ENCODE measurements at places on chromosomes 3 and 15.

- DNase-seq = no peak
Measured at GRCh38 chr3:151675858-151676615, 57.7 kb upstream of the AADACL2 start.

- DNase-seq = peak; percentile 11
Measured at GRCh38 chr3:184260724-184261269, 556 bp downstream of the CAMK2N2 start.

DNA sequence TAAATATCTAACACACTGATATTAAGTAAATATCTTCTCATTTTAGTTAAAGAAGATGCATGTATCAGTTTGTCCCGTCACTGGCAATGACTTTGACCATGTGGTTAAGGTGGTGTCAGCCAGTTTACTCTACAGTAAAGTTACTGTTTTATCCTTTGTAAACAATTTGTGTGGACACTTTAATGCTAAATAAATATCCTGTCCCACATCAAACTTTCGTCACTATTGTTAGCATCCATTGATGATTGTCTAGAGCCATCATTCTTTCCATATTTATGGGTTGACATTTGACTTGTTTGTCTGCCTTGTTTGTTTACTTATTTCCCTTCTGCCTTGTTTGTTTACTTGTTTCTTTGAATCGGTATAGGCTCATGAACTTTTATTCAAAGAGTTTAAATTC lies 11.0 kb upstream of the GPD1L start:
- no peak for DNase-seq

DNA sequence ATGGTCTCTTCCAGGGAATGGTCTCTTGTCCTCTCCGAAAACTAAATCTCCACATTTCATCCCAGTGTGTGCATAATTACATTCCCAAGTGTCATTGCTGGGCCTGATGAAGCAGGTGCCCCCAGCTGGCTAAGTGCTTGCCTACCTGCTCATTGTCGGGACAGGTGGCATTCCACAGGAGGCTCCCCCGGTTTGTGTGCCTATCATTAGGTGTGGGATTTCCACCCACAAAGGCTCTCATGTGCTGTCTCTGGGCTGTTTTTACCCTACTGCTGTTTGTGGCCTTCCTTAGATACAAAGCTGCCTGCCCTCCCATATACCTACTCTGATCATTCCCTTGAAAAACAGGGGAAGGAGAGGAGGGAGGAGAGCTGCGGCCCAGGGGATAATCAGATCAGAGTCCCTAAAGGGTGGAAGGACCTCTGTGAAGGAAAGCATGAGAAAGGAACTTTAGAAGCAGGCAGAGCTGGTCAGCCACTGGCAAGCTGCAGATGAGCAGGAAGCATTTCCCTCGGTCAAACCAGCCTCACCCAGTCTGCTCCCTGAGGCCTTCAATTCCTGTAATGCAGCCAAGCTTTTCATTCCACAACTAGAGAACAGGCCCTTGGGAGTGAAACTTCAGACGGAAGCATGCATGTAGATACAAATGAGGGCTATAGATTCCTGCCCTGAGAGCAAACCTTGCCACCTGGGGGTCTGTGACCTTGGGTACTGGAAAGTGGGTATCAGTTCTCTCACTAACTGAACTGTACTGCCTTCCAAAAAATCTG lies 60.7 kb upstream of the HEG1 start:
- no peak for DNase-seq

DNA sequence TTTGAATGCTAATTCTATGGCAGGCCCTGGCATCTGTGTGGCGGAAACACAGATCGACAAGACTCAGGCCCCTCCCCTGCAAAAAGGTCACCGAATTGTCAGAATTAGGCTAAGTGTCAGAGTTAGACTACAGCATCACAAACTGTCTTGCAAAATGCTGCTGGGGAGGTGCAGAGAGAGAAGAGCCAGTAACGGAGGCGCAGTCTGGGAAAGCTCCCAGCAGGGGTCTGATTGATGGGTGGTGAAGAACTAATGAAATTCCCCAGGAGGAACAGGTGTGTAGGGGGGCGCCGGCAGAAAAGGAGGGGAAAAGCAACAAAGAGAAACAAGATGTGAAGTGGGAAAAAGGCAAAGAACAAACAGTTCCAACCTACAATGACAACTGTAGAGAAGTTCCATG lies 72.7 kb upstream of the TAMM41 start:
- DNase-seq = no peak

DNA sequence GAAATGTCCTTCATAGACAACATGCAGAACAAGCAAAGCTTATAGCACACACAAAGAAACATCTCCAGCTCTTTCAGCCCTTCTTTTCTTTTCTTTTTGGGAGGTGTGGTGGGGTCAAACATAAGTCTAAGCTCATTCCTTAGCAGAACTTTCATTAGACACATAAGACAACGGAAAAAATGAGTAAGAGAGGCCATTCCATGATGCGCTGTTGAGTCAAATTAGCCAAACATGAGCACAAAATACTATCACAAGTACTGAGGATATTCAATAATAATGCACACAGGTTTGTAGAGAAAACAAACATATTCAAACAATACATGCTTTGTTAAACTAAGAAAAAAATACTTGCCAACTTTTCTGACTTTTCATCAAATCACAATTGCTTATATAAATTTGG lies 83.0 kb downstream of the PLOD2 start:
- DNase-seq = no peak

- DNase-seq = no peak
Measured at GRCh38 chr15:47203993-47204392, 513.3 kb upstream of the SEMA6D start.

DNA sequence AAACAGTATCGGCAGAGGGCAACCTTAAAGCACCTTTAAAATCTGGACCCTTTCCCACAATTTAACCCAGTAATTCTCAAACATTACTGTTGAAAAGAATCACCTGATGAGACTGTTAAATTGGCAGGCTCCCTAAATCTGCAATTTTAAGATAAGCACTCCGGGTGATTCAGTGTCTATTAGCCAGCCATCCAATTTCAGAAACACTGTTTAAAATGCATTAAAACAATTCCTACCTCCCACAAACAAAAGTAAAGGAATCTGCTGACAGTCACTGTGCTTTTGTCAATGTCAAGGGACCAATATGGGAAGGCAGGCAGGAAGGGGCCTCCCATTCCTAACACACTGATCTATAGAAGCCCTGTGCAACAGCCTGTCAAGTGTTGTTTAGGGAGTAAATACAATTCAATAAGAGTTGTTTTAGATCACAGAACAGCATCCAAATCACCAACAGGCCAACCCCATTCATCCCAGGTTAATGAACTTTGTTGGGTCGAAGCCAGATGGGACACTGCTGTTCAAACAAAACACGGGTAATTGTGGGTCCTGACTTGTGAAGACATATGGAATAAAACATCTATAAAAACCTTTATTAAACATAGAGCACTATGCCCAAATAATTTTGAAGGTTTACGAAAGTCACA lies 21.4 kb downstream of the SIAH2 start:
- DNase-seq = peak; percentile 4

- no peak for DNase-seq
Measured at GRCh38 chr3:45215466-45215865, 10.6 kb downstream of the TMEM158 start.

GRCh38 chr3:74331711-74332110 lies 282.7 kb downstream of the CNTN3 start:
- DNase-seq = no peak

GRCh38 chr3:57078344-57078634 lies 17.8 kb downstream of the SPATA12 start:
- peak; percentile 39 for DNase-seq

DNA sequence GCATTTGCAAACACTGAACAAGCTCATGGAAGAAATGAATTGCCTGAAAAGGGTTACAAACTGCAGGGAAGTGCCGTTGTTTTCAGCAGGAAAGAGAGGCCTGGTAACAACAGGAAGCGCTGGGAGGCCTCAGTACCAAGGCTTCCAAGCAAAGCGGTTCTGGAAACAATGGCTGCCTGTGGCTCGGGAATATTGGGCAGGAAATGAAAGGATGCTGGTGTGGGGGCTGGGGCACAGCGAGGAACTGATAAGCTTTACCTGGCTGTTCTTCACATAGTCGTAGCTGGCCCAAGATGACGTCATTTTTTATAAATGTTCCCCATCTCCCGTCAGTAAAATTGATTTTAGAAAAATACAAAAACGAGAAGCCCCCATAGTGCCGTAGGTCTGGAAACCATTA lies 55.9 kb downstream of the ARHGAP31 start:
- no peak for DNase-seq

DNA sequence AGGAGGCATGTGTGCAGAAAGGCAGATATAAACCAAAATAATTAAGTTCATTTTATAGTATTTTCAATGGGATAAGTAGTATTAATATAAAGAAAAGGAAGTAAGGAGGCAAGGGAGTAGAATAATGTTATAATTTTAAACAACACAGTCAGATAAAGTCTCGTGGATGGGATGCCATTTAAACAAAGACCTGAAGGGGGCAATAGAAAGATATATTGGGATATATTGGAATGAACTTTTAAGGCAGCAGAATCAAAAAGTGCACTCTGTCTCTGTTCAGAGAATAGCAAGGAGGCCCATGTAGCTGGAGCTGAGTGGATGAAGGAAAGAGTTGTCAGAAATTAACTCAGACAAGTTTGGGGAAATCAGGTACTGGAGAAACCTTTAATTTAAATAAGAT lies 158.7 kb downstream of the CGGBP1 start:
- DNase-seq = no peak

GRCh38 chr3:46094506-46094905 lies 67.2 kb upstream of the XCR1 start:
- DNase-seq = no peak

DNA sequence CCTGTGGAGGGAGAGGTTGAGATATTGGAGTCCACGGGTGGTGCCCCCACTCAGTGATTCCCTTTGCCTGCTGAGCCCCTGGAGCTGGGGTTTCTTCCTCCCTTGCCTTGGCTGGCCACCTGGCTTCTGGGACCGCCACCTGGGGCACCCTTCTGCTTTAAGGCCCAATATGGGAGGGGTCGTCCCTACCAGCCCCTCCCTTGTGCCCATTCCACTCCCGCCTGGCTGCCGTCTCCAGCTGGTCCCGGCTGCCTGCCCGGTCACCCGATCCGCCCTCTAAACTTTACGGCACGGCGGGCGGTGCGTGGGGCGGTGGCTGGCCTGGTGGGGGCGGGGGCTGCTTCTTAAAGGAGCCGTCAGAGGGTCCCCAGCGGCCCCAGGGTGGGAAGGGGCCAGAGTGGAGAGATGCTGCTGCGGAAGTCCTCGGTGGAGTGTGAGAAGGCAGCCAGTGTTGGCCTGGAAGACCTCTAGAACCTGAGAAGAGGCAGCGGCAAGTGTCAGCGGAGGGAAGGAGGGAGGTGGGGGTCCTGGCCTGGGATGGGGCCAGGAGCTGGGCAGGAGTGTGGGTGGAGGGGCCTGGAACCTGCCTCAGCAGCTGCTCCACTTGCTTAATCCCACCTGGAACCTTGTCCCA lies 1.6 kb upstream of the SEMA3B start:
- DNase-seq = no peak

- no peak for DNase-seq
Measured at GRCh38 chr15:57890351-57890750, 175.2 kb downstream of the ALDH1A2 start.

GRCh38 chr3:128188956-128189355 lies 35.7 kb downstream of the EEFSEC start:
- DNase-seq = no peak

GRCh38 chr3:67691207-67691606 lies 36.8 kb upstream of the SUCLG2 start:
- DNase-seq = no peak

DNA sequence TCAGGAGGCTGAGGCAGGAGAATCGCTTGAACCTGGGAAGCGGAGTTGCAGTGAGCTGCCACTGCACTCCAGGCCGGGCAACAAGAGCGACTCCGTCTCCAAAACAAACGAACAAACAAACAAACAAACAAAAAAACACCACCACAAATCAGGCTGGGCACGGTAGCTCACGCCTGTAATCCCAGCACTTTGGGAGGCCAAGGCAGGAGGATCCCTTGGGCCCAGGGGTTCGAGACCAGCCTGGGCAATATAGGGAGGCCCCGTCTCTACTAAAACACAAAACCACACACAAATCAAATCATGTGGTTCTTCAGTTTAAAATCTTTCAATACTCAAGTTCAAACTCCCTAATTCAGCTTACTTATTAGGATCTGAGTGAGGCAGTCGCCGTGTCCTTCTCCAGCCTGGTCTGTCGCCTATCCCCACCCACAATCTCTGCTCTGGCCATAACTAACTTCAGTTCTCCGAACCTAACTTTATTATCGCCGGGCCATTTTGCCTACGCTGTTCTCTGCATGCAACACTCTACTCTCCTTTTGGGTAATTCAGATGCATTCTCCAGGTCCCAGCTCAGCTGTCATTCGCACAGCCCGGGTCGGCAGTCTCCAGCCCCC lies 660 bp upstream of the RTF1 start:
- no peak for DNase-seq

- DNase-seq = no peak
Measured at GRCh38 chr15:98163319-98164045, 203.0 kb downstream of the ARRDC4 start.

GRCh38 chr15:69526081-69527061 lies 73.8 kb downstream of the RPLP1 start:
- no peak for DNase-seq

All from activated CD4-positive, alpha-beta memory T cell treated with anti-CD3 and anti-CD28 coated beads for 36 hours (primary cell).